ENCODE measurements at places on chromosomes 2 and 18.

DNA sequence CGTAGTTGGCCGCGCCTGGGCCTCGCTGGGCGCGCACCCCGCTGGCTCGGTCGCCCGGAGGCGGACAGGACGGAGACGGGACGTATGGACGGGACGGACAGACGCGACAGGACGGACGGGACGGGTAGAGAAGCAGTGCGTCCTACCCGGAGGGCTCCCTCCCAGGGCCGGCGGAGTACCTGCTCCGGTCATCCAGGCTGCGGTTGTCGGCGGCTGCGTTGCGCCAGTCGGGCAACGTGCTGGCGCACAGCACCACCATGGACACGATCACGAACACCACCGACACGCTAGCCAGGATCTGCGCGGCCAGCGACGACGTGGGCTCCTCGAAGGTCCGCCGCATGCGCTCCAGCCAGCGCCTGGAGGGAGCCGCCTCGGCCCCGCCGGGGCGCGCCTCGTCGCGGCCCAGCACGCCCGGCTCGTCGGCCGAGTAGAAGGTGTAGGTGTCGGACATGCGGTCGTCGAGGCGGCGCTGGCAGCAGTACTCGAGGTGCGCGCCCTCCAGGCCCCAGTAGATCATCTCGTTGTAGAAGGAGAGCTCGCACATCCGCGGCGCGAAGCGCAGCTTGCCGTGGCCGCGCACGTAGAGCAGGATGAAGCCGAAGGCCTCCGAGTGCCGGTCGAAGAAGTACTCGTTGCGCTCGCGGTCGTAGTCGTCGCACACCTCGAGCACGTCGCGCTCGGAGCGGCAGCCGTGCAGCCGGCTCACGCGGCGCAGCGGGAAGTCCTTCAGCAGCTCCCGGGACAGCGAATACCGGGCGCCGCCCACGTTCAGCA, 903 bp downstream of the KCNG3 start:
- no peak for DNase-seq

DNA sequence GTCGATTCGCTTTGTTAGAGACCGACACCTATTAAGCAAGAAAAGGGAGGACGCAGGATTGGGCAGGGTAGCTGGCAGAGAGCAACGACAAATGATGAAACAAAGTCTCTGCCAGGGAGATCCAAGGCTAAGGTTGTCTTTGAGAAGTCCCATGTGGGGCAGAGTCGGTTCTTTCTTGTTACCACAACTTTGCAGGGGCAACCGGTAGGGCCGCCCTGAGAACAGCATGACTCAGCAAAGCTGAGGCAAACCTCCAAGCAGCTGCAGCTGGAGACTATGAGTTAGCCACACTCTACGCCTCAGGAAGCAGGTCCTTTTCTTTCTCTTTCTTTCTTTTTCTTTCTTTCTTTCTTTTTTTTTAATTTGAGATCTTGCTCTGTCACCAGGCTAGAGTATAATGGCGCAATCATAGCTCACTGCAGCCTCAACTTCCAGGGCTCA, 452.3 kb upstream of the ID2 start:
- no peak for DNase-seq

GRCh38 chr2:149064856-149065630, 26.5 kb downstream of the LYPD6B start:
- DNase-seq = no peak

- DNase-seq = no peak
Observed at GRCh38 chr2:181589779-181590178, 67.1 kb downstream of the CERKL start.

GRCh38 chr2:159202568-159203071, 83.9 kb downstream of the WDSUB1 start:
- DNase-seq = peak; percentile 20

DNA sequence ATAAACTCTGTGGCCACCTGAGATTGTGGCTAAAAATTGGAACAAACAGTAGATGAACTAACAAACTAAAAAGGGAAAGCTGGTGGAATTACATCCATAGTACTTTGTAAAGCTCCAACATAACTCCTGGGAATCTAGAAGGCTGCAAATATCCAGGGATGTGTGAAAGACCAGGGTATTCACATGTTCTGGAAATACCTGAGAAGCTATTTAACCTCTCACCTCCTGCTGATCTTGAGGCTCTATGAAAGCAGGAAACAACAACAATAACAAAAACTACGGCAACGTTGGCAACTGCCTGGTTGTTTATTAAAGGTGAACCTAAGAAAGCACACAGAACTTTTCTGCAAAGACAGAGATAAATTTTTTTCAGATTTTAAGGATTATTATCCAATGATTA, 171.3 kb downstream of the CCDC178 start:
- DNase-seq = no peak

DNA sequence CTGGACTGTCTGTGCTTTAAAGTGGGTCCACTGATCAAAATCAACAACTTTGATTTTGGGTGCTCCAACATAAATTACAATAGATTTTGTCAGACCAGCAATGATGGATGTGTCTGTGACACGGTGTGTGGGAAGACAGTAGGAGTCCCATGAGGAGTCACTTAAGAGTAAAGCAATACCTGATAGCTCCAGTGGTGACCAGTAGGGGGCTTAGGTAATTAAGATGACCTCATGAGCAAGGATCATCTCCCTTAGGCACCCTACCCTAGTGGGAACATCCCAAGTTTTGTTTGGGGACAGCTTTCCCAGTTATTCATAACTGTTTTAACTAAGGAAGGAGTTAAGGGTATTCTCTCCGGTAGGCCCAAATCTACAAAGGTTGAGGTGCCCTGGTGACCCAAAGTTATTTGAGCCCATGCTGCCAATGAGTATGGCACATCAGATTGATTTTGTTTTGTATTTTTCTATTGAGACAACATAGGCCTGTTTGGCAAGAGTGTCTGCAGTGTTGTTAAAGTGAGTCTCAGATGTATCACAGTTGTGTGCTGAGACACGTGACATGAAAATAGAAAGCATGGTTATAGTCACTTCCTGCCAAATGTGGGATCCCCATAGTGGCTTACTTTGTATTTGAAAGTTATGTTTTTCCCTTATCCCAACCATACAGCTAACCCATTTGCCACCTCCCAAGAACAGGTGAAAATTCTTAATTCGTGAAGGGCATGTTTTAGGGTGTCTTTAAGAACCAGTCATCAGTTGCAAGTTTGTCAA, 1337.6 kb upstream of the SLC39A10 start:
- DNase-seq = no peak

DNA sequence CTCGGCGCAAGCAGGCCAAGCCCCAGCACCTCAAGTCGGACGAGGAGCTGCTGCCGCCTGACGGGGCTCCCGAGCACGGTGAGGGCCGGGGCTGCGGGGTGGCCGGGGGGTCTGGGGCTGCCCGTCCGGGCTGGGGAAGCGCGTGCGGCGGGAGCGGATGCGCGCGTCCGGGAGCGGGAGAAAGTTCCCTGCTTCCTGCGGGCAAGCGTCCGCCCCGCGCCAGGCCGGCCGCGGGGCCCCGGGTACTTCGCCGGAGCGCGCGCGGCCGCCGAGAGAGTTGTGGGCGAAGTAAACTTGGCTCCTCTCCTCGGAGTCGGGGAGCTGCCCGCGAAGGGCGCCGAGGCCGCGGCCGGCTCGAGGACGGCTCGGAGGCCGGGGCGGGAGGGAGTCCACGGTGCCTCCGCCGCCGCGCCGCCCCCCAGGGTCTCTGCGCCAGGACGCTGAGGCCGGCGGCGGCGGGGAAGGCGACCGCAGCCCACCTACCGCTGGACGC, 707 bp downstream of the SALL3 start:
- no peak for DNase-seq

GRCh38 chr2:86224645-86225355, 25.5 kb downstream of the MRPL35 start:
- DNase-seq = no peak

- no peak for DNase-seq
Observed at GRCh38 chr18:505483-506122, 5.1 kb upstream of the COLEC12 start.

DNA sequence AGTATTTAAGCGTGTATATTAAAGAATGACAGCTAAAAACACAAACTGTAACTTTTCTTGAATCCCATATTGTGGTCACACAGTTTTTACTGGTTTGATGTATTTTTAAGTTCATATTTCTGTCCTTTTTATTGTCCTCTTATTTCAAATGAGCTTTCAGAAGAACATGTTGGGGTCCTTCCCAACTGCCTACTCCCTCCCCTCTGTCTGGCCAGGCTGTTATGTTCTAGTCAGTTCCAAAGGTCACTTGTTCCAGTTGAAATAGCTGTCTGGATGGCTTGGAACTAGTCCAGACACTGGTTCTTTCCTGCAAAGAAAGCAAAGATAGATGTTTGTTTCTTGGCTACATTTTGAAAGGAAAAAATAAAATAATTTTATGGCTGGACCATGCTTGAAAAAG, 306.9 kb downstream of the GULP1 start:
- no peak for DNase-seq

GRCh38 chr2:240557101-240557751, 562 bp downstream of the ANKMY1 start:
- DNase-seq = no peak

- DNase-seq = no peak
Observed at GRCh38 chr2:19882286-19882685, 19.5 kb downstream of the TTC32 start.

DNA sequence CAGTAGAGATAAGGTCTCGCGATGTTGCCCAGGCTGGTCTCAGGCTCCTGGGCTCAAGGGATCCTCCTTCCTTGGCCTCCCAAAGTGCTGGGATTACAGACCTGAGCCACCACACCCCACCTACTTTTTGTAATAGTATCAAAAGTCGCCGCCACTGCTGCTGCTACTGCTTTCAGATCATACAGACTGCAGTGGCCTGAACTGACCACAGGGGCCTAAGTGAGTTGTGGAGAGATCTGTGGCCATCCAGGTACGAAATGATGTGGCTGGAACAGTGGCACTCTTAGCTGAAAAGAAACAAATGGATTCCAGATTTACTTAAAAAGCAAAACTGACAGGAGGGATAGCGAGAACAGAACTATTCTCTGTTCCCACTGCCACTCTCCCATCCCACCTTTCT, 32.9 kb upstream of the POMC start:
- DNase-seq = no peak

DNA sequence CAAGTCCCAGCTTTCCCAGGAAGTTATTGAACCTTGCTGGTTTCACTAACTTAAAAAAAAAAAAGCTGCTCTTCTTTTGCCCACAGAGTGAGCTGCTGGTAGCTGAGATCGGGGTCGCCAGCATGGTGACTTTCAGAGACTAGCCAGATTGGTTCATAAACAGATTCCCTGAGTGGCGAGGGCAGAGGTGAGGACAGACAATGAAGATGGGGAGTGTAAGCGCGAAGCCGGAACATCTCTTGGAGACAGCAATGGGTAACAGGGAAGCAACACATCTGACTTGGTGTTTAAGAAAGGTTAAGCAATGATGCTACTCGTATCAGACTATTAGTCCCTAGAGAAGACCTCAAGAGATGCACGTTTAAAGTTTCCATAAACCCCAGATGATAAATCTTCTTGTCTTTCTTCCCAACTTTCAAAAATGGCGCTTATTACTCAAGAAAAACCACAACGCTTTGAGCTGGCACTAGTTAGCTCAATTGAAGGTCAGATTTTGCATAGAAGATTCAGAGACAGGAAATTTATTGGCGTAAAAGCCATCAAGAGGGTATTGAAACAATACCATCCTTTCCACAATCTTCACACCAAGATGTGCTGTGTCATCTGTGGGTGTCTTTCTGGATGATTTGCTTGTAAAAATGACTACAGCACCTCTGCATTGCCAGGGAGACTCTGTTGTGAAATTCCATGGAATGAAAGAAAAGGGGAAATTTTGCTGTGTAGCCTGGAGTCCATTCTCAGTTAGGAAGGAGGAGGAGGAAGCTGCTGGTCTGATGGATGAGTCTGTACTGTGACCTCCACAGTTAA, 193.1 kb upstream of the CXCR4 start:
- DNase-seq = no peak

DNA sequence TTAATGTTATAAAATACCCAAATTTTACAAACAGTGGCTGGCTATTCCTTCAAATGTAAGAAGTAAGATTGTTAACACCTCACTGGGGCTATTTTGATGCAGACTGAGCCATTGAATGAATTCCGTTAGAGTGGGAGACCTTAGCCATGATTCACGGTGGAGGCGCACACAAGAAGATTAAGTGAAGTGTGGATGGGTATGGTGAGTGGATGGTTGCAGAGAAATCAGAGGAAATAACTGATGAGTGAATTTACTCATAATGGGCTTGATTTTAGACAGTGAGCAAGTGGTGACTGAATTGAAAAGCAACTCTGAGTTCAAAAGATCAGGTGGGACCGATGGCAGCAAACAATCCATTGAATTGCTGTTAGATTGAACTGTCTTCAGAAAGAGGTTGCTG, 75.0 kb downstream of the NRP2 start:
- DNase-seq = no peak

- DNase-seq = no peak
Observed at GRCh38 chr2:26640331-26640745, 828 bp downstream of the CIB4 start.

GRCh38 chr2:95306336-95306895, 9.3 kb downstream of the KCNIP3 start:
- DNase-seq = no peak

- no peak for DNase-seq
Observed at GRCh38 chr18:76875390-76876325, 53.3 kb downstream of the ZNF236 start.

DNA sequence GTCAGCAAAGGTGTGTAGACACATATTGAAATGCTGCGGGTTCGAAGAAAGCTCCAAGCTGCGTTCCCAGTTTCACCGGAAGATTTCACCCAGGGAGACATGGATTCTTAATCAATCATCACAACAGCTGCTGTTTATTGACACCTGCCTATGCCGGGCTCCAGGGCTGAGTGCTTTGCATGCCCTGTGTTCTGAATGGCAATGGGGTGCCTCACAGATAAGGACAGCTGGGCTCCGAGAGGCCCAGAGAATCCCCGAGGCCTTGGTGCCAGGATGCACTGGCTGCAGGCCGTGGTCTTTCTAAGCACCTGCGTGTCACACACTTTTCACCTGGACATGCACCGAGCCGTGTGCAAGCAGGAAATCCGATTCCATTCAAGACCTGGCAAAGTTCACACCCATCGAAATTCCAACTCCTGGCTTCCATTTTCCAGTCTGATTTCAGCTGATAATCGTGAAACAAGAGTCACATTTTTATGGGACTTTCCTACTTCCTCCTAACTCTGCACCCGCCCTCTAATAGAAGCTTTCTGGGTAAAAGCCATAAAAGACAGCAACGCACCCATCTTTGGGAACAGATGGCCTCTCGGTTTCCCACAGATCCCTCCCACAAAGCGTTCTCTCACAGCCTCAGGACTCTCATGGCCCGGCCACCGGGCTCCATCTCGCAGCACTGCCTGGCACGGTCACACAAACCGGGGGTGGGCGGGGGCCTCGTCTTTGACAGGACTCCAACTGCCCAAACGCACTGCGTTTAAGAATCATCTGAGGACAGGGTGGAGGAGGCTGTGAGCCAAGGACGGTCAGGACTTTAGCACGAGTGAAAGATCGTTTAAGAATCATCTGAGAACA, 245.6 kb upstream of the SALL3 start:
- DNase-seq = no peak

GRCh38 chr18:73355121-73355520, 487.3 kb upstream of the NETO1 start:
- DNase-seq = no peak

GRCh38 chr18:77077401-77077800, 55.2 kb downstream of the MBP start:
- no peak for DNase-seq

GRCh38 chr2:43129676-43130547, 96.5 kb downstream of the ZFP36L2 start:
- no peak for DNase-seq

GRCh38 chr2:67503066-67503795, 106.1 kb downstream of the ETAA1 start:
- no peak for DNase-seq

GRCh38 chr18:70182548-70182947, 22.9 kb downstream of the RTTN start:
- no peak for DNase-seq

All from occipital lobe (tissue), 3 donors.